Stimulated activated CD4-positive, alpha-beta T cell treated with anti-CD3 and anti-CD28 coated beads, TNF-alpha, amount 100 ng/mL, for 1 hour (primary cell): ENCODE measurements at places on chromosomes 5 and 9.

DNA sequence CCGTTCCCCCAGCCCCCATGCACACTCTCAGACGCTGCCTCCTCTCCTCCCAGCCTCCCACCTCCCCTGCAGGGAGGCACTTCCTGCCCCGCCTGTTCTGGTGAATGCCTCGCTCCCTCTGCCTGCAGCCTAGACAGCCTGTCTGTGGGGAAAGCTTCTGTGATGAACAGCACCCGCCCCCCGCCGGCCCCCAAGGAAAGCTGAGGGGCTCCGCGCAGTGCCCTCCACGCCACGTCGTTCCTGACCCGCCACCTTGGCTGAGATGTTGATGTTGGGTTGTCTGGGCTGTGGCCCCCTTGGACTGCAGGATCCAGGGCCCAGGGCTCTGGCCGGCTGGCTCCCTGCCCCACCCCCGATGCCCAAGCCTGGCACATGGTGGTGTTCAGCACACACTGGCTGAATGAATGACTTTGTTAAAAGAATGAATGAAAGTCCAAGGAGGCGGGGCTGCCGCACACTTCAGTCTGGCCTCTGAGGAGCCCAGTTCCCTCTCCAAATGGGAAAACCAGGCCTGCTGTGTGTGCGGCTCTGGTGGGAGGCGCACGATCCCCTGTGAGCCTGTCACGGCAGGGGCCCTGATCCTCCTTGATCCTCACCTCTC, 2.1 kb upstream of the MYMK start:
- DNase-seq, result no peak

DNA sequence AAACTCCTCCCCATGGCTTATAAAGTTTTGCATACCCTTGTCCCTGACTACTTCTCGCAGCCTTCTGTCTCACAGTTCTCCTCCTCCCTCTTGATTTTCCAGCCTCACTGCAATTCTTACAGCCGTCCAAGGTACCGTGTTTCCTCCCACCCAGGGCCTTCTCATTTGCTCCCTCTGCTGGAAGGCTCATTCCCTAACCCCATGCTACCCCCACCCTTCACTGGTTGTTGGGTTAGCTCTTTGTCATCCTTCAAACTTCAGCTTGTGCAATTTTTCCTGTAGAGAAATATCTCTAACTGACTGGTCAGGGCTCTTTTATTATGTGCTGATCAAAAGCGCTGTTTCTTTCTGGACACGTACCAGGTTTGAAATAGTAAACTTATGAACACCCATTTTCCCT, 329.2 kb downstream of the EBF1 start:
- no peak for DNase-seq

DNA sequence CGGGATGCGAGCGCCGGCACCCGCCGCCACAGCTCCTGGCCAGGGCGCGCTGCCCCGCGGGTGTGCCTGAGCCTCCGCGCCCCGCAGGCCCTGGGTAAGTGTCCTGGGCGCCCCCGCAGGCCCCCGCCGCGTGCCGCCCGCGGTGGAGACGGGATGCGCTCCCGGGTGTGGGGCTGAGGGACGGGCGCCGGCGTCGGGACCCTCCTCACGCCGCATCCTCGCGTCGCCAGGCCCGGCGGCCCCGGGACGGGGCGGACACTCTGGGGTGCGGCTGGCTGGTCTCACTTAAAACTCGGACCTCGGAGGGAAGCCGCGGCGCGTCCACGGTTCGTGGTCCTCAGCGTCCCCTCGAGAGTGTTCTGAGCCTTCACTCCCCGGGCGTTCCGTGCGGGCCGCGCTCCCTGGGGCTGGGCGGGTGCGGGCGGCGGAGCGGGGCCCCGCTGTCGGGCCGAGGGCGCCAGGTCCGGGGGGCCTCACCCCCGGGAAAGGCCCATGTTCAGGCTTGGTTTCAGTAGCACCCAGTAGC, 275 bp downstream of the AHRR start:
- no peak for DNase-seq

- no peak for DNase-seq
These were observed 46.2 kb upstream of the FBXW11 start for GRCh38 chr5:172052450-172053236.

GRCh38 chr5:80299601-80300000, 20.2 kb upstream of the SPZ1 start:
- DNase-seq, result no peak

DNA sequence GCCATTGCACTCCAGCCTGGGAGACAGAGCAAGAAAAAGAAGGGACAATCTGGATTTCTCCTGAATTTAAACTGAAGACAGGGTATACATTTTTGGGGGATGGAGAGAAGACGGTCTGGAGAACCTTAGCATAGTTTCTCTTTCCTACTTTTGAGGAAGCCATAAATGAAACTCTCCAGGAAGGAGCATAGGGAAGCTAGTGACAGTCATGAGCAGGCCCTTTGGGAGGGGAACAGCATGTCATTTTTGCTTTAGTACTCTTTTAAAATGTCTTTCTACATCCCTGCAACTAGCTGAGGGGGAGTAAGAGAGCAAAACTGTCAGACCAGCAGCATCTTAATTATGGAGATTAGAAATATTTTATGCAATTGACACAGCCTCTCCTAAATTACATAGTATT, 8.2 kb upstream of the SLC44A1 start:
- DNase-seq, result no peak

- DNase-seq, result no peak
These were observed 34.5 kb upstream of the TYRP1 start for GRCh38 chr9:12658531-12659209.

GRCh38 chr5:16992444-16992843, 56.4 kb upstream of the MYO10 start:
- no peak for DNase-seq

DNA sequence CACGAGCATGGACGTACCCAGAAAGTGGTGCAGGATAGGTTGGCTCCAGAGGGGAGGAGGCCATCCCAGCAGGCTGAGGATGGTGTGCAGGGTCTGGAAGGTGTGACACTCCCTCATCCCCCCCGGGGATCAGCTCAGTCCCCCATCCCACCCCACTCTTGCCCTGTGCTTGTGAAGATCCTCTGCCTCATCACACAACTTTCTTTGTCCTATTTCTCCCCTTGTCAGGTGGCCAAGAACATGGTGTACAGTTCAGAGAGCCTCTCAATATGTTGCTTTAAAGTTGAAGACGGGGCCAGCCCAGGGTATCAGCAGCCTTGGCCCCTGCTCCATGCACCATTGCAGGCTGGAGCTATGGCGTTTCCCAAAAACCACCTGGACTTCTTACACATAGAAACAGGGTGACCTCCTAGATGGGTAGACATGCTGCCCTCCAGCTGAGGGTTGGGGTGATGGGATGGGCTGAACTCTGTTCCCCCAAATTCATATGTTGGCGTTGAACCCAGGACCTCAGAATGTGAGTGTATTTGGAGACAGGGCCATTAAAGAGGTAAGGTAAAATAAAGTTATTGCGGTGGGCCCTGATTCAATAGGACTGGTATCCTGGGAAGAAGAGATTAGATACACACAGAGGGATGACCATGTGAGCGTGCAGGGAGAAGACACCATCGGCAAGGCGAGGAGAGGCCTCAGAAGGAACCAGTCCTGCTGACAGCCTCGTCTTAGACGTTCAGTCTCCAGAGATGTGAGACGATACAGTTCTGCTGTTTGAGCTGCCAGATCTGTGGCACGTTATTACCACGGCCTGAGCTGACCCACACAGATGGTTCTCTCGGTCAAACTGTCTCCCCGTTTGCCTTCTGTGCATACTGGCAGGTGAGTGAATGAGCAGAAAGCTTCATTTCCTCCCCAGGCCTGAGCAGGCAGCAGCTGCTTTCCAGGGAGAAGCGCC, 272.5 kb downstream of the GADD45G start:
- DNase-seq, result no peak

DNA sequence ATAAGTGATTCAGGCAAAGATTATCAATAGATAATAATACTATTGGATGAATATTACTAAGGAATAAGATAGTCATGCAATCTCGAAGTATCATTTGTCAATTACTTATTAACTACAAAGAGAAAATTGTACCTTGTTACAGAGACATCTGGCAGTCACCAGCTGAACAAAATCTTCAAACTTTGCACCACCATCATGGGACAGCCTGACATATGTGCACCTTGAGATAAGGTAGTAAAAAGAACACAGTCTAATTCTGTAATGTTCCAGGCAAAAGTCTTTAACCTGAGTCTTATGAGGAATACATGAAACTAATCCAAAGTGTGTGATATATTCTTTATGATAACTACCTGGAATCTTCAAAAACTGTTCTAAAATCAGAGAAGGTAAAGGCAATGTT, 423.0 kb upstream of the ZNF608 start:
- DNase-seq, result no peak

DNA sequence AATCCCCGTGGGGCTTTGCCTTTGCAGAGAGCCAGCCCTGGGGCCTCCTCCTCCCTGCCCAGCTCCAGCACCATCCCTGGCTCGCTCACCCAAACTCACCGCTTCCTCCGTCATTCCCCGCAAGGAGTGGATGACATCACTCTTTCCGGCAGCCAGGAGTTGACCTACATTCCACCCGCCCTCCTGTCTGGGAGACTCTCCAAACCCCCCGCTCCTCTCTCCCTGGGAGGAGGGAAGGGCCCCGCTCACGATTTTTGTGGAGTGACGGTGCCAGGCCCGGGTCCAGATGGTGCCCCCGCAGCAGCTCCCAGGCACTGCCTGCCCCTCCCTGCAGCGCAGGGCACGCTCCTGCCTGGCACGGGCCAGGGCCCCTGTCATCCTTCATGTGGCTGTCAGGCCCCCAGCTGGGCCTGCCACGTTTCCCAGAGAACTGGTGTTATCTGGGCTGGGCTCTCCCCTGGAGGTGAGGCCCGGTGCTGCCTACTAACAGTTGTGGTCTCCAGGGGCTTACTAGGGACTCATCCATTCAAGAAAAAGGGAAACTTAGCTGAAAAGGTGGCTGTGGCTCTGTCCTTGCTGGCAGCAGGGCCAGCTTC, 52.3 kb downstream of the NTNG2 start:
- DNase-seq, result no peak

- no peak for DNase-seq
These were observed 83.2 kb downstream of the FOXD1 start for GRCh38 chr5:73365301-73365853.

DNA sequence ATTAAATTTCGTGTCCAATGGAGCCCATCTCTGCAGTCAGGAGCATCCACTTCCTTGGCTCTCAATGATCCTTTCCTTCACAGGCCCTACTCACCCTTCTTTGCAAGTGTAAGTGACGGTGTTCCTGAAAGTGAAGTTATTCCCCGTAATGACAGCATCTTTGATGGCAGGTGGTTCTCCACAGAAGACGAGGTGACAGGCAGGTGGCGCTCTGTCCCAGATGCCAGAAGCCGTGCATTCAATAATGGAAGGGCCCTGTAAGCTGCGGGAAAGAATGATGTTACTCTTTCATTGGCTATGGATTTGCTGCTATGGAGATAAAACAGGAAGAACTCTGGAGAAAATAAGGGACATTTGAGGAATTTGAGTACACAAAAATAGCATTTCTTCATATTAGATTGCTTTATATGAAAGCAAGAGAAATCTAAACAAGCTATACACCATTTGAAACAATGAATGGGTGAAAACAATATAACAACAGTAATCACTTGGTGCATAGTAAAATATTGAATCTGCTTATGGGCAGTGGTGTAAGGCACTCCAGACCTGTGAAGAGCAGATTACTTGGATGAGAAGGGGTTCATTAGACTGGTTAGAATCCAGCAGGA, 89.9 kb upstream of the TXNDC8 start:
- peak; percentile 1 for DNase-seq

- DNase-seq, result no peak
These were observed 429.4 kb downstream of the PIK3R1 start for GRCh38 chr5:68644971-68645370.

- no peak for DNase-seq
These were observed 54.7 kb downstream of the PPIC start for GRCh38 chr5:122981846-122982245.

GRCh38 chr5:19733612-19734495, 254.1 kb downstream of the CDH18 start:
- no peak for DNase-seq

GRCh38 chr9:27441741-27442070, 82.4 kb upstream of the IFNK start:
- DNase-seq, result no peak

- DNase-seq, result no peak
These were observed 54.1 kb downstream of the FER start for GRCh38 chr5:108801776-108802175.

GRCh38 chr9:86521977-86522376, 167.8 kb upstream of the TUT7 start:
- no peak for DNase-seq

DNA sequence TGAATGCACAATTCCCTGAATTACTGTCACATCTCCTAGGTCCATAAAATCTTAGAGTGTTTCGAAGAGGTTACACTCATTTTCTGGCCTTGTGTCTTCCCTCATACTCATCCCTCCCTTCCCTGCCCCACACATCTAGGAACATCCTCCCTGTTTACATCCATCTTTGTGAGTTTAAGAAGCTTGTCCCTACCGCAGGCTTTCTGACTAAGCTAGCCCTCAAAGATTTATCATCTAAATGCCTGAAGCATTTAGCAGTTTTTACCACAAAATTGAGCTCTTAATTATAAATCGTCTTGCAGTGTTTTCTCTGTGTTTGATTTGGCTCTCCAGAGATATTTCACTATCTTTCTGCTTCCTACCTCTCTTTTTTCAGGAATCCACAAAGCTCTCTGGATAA, 374.8 kb downstream of the KIAA0825 start:
- DNase-seq, result no peak

DNA sequence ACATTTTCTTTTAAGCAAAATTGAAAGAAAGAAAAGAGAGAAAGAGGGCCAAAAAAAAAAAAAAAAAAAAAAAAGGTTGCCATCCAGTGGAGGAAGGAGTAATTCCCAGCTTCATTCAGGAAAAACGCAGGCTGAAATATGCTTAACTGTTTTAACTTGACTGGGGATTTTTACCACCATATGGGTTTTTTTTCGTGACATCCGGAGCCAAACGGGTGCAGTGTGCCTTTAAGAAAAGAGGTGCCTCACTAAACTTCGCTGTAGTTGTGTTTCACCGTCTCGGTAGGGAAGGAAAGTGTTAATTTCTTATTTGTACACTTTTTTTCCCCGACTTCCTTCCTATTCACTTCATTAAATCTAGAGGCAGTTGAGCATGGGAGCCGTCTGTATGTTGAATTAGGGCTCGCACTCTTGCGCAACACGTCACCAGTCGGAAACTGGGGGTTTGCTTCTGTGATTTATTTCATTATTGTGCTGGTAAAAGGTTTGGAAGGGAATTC, 143.0 kb downstream of the SMARCA2 start:
- no peak for DNase-seq

- no peak for DNase-seq
These were observed 81.9 kb upstream of the ARRDC3 start for GRCh38 chr5:91464886-91465646.

DNA sequence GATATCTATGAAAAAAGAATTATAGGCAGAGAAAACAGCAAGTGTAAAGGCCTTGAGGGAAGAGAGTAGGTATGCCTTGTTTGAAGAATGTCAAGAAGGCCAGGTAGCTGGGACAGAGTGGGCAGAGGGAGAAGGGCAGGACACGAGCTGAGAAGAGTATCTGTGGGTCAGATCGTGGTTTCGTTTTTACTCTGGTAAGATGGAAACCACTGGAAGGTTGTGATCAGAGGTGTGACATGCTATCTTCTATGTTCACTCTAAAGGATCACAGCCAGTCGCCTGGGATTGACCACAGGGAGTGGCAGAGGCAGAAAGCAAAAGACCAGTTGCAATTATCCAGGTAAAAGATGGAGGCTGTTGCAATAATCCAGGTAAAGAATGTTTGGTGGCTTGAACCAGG, 12.6 kb upstream of the ARHGAP26 start:
- DNase-seq, result no peak
